ENCODE measurements at places on chromosomes 13 and 19.

DNA sequence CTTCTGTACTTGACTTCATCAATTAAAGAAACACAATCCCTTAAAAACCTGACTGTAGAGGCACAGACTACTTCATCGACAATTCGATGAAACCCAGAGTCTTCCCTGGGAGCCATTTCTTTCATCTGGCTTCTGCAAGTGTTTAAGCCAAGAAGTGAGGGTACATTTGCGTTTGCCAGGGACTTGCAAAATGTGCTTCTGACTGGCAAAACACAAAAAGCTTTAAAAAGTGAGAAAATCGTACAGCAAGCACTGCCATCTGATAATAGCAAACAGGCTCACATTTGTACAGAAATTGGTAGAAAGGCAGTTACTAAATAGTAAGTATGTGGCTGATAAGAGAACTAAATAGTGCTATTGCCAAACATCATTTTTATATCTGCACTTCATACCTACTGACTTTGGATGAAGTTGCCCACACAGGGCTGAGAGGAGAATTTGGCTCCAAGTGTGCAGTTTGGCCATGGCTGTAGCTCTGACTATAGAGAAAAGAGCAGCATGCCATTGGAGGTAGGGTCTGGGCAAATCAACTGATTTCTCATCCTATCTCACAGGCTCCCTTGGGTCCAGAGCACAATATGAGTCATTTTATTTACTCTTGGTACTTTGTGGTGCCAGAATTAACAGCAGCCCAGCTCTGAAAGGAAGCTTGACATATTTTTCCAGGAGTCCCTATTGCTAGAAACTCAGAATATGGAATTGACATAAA, 358.1 kb downstream of the OXGR1 start:
- DNase-seq: no peak

DNA sequence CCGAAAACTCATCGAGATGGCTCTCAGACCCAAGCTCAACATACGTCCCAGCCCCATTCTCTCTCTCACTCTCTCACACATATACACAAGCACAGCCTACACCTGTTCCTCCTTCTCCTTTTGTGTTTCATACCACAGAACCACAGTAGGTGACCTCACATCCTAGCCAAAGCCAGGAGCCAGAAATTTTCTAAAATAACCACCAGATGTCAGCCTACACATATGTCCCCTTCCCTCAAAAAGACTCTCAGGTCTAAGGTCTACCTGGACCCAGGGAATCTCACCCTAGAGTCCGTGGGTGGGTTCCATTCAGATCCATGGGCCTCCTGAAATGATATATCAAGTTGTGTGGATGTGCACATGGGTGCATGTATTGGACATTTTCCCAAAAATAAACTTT, 104.2 kb upstream of the IPO5 start:
- peak; percentile 28 for DNase-seq

DNA sequence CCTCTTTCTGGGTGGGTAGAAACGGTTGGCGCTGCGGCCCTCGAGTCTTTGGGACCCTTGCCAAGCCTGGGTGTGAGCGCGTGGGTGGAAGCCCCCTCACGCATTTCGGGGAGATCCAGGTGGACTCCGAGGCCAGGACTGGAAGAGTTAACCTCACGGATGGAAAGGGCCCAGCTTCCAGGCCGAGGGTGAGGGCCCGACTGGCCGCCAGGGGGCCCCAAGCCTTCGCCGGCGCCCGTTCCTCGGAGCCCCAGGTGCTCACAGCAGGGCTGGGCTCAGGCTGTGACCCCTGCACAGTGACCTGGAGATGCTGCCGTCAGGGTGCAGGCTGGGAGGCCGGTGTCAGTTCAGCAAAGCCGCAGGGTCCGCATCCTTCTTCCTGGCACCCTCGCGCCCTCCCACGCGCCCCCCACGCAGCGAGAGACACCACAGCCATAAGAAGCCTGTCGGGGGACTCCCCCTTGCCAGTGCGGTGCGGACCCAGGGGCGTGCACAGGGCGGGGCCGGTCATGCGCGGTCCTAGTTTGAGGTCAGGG, 34.2 kb upstream of the TMEM255B start:
- peak; percentile 83 for DNase-seq

- DNase-seq: no peak
Observed at GRCh38 chr13:25423831-25424230, 52.1 kb downstream of the ATP8A2 start.

DNA sequence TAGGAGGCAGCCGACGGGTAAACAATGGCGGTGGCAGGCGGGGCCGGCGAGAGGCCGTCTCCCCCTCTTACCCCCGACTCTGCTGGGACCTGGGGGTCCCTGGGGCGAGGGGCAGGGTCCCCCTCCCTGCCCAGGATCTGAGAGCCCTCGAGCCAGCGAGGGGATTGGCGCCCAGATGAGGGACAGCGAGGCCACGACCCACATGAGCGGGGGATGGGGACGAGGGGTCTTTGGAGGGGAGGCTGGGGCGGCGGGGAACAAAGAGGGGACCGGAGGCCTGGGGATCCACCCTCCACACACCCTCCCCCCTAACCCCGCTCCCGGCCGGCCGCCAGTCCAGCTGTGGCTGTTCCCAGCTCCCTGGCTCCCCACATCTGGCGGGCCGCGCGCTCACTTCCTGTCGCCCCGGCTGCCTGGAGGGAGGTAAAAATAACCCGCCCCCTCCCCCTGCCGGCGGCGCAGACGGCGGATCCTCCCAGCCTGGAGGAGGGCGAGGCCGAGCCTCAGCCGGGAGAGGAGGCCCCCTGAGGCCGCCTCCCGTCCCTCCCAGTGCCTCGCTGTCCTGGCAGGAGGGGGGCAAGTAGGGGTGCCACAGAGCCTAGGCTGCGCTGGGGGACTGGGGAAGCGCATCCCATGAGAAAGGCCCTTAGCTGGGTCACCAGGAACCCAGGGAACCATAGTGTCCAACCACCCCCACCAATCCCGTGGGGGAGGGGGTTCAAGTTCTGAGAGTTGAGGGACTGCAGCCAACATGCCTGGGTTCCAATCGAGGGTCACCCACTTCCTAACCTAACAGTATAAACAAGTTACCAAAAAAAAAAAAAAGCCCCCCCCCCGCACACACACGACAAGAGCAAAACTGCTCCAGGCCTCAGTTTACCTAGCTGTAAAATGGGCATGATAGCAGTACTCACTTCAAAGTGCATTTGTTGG, 29.3 kb upstream of the NANOS3 start:
- DNase-seq: peak; percentile 79

DNA sequence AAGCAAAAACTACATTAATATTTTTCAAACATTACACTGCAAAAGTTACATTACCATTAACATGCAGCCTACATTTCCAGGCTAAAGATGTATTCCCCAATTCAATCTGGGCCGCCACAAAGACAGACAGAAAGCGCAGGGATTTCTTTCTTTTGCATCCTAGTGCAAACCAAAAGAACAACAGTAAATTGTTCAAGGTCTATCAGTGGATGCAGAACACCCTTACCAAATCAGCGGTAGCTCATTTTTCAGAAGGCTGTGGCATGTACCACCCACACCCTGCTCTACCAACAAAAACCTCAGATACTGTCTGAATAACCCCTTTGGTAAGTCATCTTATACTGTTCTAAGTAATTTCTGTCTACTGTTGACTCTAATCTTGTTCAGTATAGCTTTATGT, 3.6 kb downstream of the TPT1 start:
- no peak for DNase-seq

- DNase-seq: no peak
Observed at GRCh38 chr13:26988059-26988769, 183.4 kb downstream of the USP12 start.

- DNase-seq: no peak
Observed at GRCh38 chr13:84543962-84544361, 661.7 kb upstream of the SLITRK1 start.

DNA sequence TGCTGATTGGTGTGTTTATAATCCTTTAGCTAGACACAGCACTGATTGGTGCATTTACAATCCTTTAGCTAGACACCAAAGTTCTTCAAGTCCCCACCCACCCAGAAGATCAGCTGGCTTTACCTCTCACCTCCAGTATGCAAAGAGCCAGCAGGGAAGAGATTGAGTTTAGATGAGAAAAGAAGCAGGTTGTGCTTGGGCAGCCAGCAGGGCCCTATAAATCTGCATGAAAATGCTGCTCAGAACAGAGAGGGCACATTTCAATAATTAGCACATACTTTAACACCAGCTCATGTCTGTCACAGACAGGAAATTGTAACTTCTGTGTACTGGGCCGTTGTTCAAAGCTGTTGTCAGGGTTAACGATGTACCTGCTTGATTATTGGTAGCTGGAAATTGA, 1204.3 kb downstream of the UQCRFS1 start:
- no peak for DNase-seq

DNA sequence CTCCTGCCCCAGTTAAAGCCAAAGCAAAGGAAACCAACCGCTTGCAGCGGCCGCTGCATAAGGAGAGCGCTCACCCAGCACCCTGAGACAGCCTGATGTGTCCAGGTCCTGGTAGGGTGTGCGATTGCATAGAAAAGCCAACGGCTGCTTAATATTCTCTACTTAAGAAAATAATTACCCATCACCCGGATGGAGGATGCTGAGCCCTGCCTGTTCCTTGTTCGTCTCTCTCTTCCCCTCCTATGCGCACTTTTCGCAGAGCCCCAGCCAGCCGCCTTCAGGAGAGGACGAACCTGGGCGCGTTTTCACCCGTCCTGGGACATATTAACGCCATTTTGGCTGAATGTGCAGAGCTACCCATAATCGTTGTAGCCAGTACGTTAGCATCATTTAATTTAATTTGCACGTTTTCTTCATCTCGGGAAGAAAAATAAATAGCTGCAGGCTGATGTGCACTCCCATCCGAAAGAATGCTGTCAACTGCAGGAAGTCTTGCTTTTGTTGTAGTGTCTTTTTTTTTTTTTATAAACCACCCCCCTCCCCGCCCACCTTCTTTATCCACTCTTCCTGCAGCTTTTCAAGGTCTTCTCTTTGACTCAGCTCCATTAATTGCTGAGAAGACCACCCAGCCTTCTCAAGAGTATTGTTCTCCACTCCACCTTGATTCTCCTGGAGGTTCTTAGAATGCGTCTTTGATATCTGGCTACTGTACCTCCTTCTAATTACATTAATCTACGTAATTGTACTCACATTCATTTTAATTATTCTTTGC, 214.5 kb downstream of the TEX29 start:
- DNase-seq: no peak

DNA sequence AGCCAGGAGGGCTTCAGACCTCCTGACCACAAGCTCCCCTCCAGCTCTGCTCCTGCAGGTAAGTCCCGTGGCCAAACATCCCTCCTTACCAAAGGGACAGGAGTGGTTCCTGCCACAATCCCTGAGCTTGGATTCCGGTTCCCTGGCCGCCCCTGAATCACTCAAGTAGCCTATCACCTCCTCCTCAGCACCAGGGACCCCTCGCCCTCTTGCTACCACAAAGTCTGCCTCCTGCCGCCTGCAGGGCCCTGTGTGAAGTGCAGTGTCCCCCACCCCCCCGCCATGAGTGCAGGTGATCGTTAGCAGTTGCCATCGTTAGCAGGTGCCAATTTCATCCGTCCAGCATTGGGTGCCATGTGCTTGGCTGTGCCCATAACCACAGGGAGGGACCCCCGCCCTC, 40.8 kb upstream of the RANBP3 start:
- no peak for DNase-seq

- DNase-seq: no peak
Observed at GRCh38 chr19:12952488-12953137, 4.4 kb downstream of the GADD45GIP1 start.

GRCh38 chr13:51734786-51735185, 69.2 kb downstream of the DHRS12 start:
- DNase-seq: no peak

GRCh38 chr13:32537580-32538142, 934 bp downstream of the N4BP2L2 start:
- DNase-seq: no peak

- DNase-seq: no peak
Observed at GRCh38 chr13:84931264-84931663, 868.0 kb downstream of the SLITRK6 start.

DNA sequence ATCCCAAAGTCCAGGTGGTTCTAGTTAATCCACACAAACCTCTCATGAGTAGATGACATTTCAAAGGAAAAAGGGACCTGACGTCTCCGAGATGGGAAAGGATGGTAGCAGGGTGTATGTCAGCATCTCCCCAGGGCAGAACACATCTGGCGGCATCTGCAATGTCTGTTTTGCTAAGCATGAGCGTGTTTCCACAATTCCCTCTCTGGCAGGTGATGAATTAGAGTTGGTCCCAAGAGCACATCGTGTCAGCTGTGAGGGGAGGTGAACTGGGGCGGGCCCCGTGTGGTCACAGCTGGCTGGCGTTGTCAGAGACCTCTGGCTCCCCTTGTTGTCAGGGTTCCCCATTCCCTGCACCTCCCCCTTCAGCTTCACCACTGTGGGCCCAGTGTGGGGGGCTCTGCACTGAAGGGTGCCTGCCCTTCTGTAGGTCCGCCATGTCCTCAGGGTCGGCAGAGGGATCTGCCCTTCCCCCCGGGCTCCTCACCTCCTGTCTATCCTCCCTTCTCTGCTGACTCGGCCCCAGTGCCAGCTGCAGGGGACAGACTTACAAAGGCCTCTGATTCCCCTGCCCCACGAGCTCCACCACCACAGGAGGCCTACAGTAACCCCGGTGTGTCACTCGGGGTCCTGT, 58.2 kb downstream of the CDADC1 start:
- no peak for DNase-seq

DNA sequence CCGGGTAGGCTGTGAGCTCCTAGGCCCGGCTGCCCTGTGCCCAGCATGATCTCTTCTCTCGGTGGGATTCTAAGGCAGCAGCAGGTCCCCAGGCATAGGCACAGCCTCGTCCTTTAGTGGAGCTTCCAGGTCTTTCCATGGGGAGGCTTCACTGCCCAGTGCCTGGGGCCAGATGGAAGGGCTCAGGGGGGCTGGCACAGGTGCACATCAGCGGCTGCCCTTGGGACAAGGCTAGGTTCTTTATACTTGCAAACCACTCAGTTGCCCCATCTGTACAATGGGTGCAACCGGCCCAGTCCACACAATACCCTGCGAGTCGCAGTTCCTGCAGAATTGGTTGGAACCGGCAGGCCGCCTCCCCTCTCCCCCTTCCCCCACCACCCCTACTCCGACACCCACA, 14.2 kb downstream of the KCTD15 start:
- DNase-seq: no peak

- no peak for DNase-seq
Observed at GRCh38 chr19:44438441-44438840, 9.8 kb downstream of the ZNF229 start.

DNA sequence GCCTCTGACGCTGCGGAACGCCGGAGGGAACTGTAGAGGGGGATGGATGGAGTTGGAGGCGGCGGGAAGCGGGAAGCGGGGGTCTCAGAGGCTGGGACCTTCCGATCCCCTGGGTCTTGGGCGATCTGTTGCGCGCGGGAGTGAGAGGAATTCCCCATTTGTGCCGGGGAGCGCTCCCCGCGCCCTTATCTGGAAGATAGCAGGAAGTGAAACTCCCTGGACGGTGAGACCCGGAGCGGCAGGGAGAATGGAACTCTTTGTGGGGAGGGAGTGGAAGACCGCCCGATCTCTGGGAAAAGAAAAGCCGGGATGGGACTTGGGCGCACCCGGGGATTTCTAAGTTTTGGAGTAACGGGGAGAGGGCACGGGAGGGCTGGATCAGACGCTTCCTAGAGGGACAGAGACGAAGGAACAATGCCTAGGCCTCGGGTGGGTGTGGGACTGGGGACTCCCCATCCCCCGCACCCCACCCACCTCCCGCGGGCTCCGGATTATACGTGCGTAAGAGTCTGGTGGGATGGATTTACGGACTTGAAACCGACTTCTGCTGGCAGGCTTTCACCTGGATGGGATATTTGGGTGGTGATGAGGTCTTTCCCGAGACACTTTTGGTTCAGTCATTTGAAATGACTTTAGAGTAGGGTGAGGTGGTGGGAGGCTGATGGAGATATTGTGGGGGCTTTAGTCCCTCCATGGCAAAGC, 495 bp downstream of the LSR start:
- DNase-seq: peak; percentile 56

Data from GM10248 (cell line).